Ureter (tissue), 1 donor: ENCODE measurements at places on chromosomes 5 and 9.

GRCh38 chr5:78690253-78690972, 41.8 kb upstream of the LHFPL2 start:
- no peak for DNase-seq

GRCh38 chr5:1484730-1485578, 38.8 kb downstream of the LPCAT1 start:
- no peak for DNase-seq

GRCh38 chr9:117737721-117738226, 33.6 kb downstream of the TLR4 start:
- no peak for DNase-seq

DNA sequence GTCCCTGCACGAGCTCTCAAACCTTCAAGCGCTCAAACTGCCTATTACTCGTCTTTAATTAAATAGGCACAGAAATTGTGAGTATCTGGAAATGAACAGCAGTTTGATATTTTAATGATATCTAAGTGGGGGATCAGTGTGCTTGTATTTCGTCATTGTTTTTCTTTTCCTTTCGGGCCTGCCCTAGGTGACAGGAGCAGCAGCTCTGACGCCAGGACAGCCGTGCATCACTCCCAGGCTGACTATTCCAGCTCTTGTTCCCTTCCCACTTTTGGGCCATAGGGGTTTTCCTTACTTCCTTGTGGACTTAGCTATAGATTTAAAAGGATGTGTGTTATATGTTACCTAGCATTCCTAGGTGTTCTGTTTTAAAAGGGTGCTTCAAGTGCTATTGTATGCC, 9.5 kb downstream of the BNIP1 start:
- no peak for DNase-seq

GRCh38 chr9:111458139-111459009, 25.8 kb downstream of the ECPAS start:
- no peak for DNase-seq

- no peak for DNase-seq
Measured at GRCh38 chr9:114516913-114517312, 11.6 kb upstream of the WHRN start.

- no peak for DNase-seq
Measured at GRCh38 chr9:136617746-136618579, 44.8 kb upstream of the EGFL7 start.

GRCh38 chr9:138043411-138044345, 166.1 kb downstream of the CACNA1B start:
- peak; percentile 36 for DNase-seq

DNA sequence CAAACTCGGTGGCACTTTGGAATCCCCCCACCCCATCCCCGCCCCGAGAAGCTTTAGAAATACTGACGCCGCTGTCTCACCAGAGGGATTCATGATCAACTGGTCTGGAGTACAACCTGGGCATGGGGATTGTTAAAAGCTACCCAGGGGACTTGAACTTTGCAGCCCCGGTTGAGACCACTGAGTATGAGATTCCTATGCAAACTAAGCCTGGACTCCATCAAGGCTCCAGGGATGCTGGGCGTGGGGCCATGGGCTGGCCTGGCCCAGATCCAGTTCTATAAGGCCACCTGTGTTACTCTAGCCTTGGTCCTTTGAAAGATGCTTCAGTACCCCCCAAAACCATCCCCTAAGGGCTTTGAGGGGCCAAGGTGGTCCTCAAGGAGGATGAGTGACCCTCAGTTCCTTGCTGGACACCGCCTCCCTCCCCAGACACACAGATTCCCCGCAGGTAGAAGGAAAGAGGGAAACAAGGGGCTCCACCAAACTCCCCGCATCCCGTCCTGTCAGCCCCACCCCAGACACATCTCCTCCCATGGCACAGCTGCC, 68.5 kb downstream of the MRPL36 start:
- DNase-seq = peak; percentile 26

DNA sequence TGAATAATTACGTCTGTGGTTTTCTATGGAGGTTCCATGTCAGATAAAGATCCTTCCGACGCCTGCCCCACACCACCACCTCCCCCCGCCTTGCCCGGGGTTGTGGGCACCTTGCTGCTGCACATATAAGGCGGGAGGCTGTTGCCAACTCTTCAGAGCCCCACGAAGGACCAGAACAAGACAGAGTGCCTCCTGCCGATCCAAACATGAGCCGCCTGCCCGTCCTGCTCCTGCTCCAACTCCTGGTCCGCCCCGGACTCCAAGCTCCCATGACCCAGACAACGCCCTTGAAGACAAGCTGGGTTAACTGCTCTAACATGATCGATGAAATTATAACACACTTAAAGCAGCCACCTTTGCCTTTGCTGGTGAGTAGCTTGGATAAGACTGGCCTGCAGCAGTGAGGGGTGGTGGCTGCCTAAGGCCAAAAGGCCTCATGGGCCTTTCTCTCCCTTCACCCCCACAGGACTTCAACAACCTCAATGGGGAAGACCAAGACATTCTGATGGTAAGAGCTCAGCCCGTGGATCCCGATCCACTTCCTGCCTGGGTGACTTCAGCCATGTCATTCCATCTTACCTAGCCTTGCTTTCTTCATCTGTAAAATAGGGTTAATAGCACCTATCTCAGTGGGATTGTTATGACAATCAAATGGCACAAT, at the start of gene IL3:
IL3 (plus strand) TSS at position 155 of the 661 bp plus-strand sequence; CDS start at position 207, 52 bp downstream.
- peak; percentile 30 for DNase-seq

GRCh38 chr5:138459311-138459933, 5.9 kb upstream of the EGR1 start:
- no peak for DNase-seq

GRCh38 chr5:77773734-77774280, 2.3 kb downstream of the TBCA start:
- no peak for DNase-seq

DNA sequence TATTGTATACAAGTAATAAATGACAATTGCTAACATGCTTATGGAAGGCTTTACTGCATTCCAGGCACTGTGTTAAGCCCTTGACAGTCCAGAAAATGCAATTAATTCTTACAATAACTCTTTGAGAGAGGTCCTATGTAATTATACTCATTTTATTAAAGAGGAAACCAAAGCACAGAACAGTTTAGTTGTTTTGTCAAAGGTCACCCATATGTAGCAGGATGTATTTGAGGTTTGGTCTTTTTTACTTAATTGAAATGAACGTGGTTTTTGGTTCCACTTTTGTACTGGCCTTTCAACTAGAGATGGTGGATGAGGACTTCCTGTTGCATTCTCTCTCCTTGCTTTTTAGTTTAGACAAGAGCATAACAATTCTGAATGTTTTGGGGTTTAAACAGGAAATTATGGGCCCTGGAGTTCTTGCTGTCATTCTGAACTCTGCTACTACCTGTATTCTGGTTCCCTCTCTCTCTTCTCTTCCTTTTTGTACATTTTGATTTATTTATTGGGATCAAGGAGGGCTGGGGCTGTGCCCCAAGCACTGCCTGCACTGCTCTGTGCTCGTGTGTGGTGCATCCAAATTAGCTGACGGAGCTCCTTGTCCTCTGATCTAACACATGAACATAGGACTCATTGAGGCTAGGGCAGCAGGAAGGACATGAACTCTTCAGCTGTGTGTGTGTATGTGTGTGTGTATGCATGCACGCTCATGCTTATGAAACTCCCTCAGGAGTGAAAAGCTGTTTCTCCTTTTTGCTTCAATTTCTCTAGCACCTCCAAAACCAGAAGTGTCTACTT, 47.4 kb downstream of the SLC28A3 start:
- DNase-seq = no peak

DNA sequence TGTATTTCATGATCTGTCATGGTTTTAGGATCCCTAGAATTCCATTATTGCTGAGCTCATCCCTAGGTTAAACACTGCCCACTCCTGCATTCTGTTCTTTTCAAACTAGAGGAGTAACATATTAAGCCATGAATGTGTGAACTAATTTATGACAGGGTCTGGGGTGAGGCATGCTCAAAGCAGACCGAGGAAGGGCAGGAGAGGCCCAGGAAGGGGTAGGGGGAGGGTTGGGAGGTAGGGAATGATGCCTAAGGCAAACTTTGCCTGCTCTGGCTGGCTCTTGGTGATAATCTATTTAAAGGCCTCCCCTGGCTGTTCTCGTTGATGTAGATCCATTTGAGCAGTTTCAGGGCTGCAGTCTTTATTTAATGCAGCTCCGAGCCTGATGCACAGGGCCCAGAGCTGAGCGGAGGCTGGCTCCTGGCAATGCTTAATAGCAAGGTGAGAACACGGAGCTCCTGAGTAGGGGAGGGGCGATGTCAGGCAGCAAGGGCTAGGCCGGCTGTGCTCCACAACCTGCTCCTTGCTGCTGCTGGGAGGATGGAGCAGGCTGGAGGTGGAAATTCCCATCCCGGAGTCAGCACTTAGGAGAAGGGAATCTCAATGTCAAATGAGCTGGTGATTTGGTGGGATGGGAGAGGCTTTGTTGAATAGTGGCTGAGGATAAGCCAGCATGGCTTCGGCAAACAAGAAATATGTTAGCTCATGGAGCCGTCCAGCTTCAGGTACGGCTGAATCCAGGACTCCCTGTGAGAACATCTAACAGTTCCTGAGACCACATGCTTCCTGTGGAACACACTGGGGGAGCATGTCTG, 73.2 kb upstream of the UNC5A start:
- no peak for DNase-seq

- peak; percentile 64 for DNase-seq
Measured at GRCh38 chr5:112492291-112492690, 73.2 kb upstream of the EPB41L4A start.

GRCh38 chr5:66326276-66326675, 182.2 kb downstream of the SREK1 start:
- no peak for DNase-seq

GRCh38 chr9:94821098-94821887, 94.8 kb downstream of the AOPEP start:
- DNase-seq = no peak

DNA sequence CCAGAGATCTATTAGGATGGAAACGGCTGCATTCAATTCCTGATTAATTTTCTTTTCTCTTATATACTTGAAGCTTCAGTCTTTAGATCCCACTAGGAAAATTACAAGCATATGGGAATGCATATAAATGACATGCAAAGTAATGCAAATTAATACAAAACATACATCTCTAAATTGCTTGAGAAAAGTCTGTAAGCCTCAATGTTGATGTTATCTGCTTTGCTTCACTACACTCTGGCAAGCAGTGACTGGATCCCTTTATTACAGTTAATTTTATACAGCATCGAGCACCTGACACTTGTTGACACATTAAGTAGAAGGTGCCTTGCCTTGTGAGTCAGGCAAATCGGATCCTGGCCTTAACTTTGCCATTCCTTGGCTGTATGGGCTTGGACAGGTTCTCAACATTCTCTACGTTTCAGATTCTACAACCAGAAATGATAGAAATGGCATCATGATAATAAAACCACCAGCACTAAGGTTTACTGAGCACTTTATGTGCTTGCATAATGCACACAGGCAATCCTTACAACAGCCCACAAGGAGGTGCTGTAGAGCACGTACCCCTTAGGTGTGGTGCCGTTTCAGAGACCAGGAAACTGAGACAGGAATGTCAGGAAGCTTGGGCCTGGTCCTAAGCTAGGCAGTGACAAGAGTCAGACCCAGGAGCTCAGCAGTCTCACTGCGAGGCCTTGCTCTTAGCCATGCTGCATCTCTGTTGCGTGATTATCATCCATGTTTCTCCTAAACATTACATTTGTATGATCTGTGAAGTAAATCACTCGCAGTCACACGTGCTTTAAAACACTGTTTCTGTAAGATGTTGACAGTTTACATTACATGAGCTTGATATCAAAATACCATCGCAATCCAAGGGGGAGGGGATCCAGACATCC, 2.7 kb downstream of the GCNT4 start:
- DNase-seq = peak; percentile 65

DNA sequence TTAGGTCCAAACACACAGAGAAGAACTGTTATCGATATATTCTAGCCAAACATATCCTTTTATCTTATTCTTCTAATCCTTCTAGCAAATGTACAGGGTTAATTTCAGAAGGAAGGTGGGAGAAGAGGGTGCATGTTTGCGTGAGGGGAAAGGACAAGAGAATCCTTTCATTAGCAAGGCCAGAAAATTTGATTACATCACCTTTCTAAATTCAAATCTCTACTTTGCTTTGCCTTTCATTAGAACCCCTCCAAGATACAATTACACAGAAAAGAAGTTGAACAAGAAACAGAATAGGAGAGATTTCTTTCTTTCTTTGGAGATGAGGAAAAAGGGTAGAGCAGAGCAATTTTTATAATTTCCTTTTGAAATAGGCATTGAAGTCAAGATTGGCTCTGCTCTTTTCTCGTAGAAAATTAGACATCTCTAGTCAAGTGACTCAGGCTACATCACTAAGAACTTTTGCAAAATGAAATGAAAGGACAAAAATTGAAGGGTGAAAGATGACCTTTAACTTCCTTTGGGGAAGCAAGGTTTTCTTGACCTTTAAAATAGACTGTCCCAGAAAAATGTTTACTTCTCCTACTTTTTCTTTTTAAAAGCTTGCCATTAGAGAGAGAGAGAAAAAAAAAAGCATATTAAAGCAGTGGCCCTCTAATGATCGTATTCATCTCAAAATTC, 81.2 kb downstream of the TTLL11 start:
- no peak for DNase-seq

DNA sequence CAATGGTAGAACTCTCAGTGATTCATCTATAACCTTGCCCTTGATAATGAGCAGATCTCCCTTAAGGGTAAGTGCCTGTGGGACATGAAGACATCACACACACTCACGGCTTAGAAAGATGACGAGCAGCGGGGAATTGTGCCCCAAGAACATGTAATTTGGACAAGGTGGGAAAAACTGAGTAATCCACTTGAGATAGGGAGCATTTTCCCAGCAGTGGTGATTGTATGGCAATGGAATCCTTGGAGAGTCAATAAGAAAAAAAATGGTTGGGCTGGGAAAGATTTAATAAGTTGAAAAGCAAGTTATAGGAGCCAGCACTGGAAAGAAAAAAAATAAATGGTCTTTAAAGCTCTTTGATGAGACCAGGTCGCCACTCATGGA, 193.1 kb downstream of the GLIS3 start:
- no peak for DNase-seq

GRCh38 chr9:104808035-104808614, 44.2 kb downstream of the NIPSNAP3B start:
- DNase-seq = no peak

DNA sequence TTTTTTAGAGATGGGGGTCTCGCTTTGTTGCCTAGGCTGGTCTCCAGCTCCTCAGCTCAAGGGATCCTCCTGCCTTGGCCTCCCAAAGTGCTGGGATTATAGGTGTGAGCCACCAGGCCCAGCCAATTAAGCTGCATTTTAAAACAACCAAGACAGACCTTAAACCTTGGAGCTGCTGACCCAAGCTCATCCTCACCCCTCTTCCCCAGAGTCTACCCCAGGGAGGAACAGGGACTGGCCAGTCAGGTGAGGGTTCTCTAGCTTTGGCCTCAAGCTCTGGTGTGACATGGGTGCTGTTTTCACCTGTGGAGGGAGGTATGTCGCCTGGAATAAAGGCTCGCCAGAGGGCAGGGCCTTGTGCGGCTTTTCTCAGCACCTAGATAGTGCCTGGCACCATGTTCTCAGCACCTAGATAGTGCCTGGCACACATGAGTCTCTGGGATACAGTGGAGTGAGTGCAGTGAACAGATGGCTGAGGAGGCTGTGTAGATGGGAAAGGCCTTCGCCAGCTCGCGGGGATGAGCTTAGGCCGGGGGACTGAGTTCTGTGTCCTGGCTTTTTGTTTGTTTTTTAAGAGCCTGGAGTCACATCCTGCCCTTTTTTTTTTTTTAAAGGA, 7.4 kb downstream of the CDK9 start:
- no peak for DNase-seq
